ENCODE measurements at places on chromosomes 16 and 17. TPM values are rescaled to one million over a fixed set of nuclear protein-coding genes. Genes with fewer than 3 reads are reported as not detected.
A peak's percentile ranks its signal among the peaks of the same experiment; 100 is the strongest.

DNA sequence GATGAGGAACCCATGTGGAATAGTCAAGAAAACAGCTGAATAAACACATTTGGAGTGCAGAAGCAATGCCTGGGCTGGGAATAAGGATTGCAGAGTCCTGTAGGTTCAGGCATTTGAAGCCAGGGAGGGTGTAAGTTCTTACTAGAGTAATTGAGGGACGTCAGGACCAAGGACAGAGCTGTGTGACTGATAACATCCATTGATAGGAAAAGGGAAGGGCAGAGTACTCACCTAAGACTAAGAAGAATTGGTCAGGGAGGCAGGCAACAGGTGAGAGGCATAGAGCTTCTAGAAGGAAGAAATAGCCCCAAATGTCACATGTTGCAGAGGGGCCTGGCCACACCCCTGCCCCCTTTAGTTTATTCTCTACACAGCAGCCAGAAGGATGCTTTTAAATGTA, 79.8 kb upstream of the TMEM132E start:
- DNase-seq = no peak

DNA sequence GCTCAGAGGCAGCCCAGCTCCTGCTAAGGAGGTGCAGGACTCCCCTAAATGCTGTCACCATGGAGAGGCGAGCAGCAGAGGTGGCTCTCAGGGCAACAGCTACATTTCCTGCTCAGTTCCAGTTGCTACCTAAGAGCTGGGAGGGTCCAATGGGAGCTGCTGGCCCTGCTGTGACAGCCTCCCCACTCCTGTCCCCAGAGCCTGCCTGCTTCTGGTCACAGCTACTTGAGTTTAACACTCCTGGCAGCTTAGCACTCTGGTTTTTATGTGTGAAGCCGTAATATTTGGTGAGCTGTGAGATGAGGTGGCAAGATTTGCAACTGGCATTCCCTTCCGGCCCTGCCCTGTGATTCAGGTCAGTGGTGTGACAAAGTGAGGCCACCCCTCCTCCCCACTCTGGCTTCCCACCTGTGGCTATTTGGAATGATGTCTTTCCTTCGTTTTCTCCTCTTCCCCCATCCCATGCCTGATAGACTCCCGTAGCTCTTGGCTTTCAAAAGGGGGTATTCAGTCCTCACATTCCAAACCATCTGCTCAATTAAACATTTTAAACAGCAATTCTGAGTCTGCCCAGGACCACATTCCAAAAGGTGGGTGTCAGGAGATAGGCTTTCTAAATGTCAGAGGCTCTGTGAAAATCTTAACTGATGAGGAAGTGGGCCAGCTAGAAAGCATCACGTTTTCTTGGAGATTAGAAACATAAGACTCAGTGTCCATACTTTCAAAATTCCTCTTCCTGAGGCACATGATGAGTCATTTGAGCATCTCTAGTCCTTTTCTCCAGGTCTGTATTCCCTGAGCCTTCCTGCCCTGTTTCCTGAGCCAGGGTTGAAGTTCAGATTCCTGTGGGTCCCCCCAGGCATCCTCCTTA, 42.6 kb upstream of the SKAP1 start:
- no peak for DNase-seq

- no peak for DNase-seq
These were observed 46.0 kb upstream of the MMP2 start for GRCh38 chr16:55433030-55433429.

DNA sequence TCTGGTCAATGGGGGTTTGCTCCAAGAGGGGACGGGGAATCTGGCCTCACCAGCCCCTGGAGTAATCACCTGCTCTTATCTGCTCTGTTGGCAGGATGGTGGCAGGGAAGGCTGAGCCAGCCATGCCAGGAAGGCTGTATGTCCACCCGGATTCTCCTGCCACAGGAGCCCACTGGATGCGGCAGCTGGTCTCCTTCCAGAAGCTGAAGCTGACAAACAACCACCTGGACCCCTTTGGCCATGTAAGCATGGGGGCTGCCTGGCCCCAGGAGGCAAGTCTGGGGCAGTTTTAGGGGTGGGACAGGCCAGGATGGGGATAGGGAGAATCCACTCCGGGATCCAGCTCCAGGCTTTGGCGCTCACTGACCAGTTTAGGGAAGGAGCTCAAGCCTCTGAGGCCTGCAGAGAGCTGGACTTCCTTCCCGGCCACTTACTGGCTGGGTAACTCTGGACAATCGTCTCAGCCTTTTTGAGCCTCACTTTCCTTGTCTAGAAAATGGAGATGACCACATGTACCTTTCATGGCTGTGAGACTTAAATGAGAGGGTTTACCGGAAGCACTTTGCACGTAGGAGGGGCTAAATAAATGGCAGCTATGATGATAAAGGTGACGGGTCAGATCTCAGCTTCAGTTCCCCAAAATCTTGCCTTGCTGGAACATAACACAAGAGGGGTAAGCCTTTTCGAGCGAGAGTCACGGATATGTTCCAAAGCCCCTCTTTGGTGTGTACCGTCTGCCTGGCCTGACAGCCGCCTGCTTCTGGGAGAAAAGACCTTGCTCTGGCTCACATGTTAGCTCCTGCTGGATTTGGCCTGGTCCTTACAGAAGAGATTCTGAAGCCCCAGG, 15.4 kb downstream of the TBX4 start:
- DNase-seq = peak; percentile 54

DNA sequence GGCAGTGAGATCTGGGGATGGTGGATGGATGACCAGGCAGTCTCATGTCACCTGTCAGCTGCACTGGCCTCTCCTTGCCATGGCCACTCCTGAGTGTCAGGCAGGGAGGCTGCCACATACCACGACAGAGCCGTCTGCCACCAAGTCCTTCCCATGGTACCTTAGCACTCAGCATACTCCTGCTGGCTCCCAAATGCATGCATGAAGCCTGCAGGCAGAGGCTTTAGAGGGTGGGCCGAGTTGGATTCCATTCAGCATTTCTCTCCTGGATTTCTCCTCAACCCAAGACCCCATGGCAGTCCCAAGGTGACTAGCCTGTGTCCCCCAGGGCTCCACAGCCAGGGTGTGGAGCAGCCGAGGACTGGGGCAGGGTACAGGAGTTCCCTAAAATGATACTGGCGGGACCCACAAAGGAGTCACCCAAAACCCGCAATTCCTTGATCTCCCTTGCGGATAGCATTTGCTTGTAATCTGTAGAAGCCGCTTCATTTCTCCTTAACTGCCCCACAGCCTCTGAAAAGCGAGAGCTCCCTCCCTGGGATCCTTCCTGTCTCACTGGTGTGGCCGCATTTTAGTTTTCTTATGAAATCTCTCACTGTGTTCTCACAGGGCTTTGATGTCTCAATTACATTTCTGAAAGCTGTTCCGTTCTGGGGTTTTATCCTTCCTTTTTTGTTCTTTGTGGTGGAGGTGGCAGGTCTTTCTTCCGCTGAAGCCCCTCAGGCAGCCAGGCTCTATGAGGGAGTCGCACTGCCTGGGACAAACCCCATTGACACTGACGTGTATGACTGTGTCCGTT, 141.4 kb downstream of the SOCS1 start:
- DNase-seq = no peak

- no peak for DNase-seq
These were observed 9.7 kb downstream of the CDRT4 start for GRCh38 chr17:15457723-15458094.

GRCh38 chr16:64882078-64882784, 239.6 kb downstream of the CDH11 start:
- DNase-seq = peak; percentile 33

DNA sequence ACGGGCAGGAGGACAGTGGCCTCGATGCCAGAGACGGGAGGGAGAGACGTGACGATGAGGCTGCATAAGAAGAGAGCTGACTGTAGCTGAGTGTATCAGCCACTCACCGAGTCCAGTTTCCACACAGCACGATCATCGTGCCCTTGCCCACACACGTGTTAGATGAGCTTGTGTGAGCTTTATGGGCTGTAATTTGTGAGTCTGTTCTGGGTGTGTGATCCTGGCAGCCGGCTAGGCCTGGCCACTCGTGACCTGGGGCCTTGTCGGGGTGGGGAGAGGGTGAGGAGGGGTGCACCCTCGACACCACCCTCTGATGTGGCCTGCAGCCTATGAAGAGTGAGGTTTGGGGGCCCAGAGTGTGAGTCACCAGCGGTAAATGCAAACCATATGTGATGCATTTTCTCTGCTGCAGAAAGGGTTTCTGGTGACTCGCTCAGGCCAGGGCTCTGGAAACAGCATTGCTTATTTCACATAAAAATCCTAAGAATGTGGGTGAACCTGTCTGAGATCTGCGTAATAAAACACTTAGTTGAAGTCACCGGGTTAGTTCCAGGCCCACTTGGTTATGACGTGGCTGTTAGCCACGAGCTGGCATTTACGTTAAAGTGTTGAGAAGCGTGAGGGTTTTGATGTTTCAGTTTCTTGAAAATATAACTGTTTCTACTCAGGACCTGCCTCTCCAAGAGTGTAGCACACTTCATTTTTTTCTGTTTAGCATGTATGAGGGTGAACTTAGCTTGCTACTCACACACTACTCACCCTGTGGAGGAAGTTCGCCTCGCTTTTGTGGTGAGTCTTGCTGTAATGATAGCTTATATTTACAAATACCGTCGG, 4.2 kb downstream of the METRNL start:
- DNase-seq = no peak

DNA sequence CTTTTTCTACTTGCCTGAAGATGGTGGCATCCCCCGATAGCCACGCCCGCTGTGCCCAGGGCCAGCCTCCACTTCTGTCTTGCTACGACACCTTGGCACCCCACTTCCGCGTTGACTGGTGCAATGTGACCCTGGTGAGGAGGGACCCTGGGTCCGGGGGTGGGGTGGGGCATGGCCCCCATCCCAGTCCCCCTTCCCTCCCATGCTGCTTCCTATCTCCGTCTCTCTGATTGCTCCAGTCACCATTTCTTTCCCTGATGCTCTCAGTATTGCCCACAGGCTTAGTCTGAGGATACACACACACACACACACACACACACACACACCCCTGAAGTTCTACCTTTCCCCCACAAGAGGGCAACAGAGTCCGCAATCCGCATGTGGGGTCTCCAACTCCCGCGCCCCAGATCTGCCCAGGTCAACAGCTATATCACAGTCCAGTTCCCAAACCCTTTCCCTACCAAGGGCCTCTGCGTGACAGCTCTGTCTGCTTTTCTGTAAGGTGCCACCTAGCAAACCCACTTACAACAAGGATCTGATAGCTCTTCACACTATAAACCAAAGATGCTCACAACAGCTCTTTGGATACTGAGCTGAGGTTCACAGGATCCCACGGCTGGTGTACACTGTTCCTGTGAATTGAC, 3.4 kb downstream of the SGCA start:
- no peak for DNase-seq

DNA sequence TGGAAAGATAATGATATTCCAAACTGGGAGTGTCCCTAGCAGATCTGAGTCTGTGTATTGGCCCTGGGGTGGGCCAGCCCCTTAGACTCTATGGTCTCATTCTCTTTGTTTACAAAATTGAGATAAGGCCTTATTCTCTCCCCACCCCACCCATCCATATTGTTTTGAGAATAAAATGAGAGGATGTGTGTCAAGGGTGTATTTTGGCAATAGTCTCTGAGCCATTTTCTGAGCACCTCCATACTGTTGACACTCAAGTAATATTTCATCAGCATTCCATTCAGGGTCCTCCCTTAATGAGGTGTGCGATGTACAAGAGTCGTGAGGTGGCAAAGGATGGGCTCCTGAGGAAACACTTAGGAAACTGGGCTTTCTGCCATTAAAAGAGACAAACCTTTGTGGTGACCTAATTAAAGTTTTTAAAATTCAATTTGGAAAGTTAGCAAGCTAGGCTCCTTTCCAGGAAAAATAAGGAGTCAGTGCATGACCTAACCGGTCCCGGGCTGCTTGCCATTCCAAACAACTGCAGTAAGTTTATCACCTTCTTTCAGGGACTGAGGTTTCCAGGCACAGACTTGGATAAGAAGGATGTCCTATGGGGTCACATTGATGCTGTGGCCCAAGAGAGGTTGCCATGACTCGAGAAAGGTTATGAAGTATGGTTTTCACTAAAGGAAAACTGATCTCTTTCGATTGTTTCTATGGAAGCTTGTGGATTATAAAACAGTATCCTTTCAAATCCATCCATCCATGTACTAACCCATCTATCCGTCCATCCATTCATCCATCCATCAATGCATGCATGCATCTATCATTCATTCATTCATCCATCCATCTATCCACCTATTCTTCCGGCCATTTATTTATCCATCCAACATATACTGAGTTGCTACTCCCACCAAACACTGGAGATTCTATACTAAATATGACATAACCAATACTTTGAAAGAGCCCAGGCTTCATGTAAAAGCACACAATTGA, 443.3 kb downstream of the UTP18 start:
- DNase-seq = peak; percentile 72

DNA sequence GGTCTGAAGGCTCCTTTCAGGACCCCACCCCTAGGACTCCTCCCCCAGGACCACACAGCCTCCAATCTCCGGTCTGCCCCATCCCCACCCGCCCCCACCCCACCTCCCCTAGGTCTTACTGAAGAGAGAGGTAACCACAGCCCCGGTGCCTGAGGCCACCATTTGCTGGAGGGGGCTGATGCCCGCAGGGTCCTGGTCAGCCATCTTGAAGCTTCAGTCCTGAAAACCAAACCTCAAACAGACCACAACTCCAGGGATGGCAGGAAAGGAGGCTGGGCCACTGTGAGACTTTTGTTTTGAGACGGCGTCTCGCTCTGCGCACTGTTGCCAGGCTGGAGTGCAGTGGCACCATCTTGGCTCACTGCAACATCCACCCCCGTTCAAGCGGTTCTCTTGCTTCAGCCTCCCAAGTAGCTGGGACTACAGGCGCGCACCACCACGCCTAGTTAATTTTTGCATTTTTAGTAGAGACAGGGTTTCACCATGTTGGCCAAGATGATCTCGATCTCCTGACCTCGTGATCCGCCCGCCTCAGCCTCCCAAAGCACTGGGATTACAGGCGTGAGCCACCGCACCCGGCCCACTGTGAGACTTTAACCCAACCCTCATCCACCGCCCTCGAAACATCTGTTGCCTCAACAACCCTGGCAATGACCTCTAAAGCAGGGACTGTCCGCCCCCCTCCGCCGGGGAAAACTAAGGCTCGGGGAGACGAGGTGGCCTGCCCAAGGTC, 1.1 kb downstream of the SLC25A39 start:
- DNase-seq = no peak

GRCh38 chr17:66978514-66979061, 14.1 kb downstream of the CACNG4 start:
- DNase-seq = peak; percentile 53

DNA sequence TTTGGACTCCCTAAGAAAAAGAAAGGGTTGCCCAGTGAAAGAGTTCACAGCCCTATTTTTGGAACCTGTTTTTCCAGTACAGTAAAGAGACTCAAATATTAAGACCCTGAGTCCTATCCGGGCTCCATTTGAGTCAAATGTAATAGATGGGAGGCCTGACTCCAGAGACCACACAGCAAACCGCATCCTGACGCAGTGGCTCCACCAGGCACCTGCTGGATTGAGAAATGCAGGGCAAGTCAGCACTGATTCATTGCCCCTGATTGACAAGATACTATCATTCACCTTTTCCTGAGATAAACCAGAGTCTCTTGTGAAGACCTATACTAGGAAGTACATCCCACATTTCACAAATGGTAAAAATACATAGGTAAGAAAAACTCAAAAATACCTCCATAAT, 715.7 kb upstream of the SOX9 start:
- DNase-seq = no peak

- no peak for DNase-seq
These were observed 40.8 kb downstream of the CCDC57 start for GRCh38 chr17:82171750-82172375.

- DNase-seq = no peak
These were observed 83.5 kb downstream of the MARCHF10 start for GRCh38 chr17:62724398-62725146.

TERB1 gene
- total RNA-seq = not detected

GLTPD2 gene
- total RNA-seq = not detected

FAM171A2 gene
- total RNA-seq = 0.81 TPM

TBC1D3I gene
- total RNA-seq = 0.22 TPM
